Kidney capillary endothelial cell (primary cell): ENCODE measurements at places on chromosomes 11 and 22.

DNA sequence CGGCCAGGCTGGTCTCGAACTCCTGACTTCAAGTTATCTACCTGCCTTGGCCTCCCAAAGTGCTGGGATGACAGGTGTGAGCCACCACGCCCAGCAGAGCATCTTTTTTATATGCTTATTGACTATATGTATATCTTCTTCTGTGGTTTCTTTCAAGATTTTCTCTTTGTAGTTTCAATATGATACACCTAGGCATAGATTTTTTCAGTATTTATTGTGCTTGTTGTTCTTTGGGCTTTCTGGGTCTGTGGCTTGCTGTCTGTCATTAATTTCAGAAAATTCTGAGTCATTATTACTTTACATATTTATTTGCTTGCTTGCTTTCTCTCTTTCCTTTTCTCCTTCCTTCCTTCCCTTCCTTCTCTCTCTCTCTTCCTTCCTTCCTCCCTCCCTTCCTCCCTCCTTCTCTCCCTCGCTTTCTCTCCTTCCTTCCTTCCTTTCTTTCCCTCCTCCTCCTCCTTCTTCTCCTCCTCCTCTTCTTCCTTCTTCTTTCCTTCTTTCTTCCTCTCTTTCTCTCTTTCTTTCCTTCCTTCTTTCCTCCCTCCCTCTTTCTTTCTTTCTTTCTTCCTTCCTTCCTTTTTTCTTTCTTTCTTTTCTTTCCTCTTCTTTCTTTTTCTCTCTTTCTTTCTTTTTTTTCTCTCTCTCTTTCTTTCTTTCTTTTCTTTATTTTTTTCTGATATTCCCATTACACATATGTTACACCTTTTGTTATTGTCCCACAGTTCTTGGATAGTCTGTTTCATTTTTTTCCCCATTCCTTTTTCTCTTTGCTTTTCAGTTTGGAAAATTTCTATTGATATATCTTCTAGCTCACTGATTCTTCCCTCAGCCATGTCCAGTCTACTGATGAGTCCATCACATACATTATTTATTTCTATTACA, 10.9 kb upstream of the DCHS1 start:
- no peak for DNase-seq

- peak; percentile 71 for DNase-seq
Observed at GRCh38 chr11:30758012-30758411, 171.9 kb upstream of the MPPED2 start.

- DNase-seq: peak; percentile 61
Observed at GRCh38 chr11:12377106-12377823, at the start of gene PARVA. Gene PARVA (plus strand): TSS chr11:12377571. CDS start chr11:12377648, 77 bp downstream.

GRCh38 chr22:27231266-27231665, 570.3 kb downstream of the MN1 start:
- no peak for DNase-seq

DNA sequence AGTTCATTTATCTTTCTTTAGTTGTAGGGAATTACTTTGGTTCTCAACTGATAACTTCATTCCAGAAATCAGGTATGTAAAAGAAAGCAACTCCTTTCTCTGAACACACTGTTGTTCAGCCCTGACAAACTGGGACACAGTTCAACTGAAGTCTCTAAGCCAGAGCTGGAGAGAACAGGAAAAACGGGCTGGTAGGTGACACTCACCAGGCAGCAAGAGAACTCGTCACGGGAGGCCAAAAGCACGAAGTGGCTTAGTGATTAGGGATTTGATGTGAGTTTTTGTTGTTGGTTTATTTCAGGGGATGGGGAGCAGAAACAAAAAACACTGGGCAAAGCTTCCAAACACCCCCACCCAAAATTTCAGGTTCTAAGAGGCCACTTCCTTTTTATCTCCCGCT, 54.1 kb downstream of the MYH9 start:
- DNase-seq: no peak

DNA sequence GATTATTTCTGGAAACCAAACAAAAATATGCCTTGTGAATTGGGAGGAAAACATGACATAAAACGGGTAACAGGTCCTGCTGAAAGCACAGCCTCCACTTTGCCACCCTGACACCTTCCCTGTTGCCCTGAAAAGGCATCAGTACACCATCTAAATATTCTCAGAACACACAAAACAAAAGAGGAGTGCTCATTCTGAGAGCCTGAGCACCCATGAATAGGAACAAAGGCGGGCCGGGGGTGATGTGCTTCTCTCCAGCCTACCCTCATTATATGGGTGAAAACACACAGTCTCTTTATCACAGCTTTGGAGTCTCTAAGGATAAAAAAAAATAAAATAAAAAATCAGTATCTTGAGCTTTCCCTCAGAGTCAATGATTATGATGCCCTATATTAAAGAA, 19.7 kb downstream of the SCUBE2 start:
- no peak for DNase-seq

GRCh38 chr22:39576027-39576426, 5.5 kb downstream of the CACNA1I start:
- no peak for DNase-seq

- no peak for DNase-seq
Observed at GRCh38 chr22:40258501-40258915, 80.8 kb downstream of the TNRC6B start.

DNA sequence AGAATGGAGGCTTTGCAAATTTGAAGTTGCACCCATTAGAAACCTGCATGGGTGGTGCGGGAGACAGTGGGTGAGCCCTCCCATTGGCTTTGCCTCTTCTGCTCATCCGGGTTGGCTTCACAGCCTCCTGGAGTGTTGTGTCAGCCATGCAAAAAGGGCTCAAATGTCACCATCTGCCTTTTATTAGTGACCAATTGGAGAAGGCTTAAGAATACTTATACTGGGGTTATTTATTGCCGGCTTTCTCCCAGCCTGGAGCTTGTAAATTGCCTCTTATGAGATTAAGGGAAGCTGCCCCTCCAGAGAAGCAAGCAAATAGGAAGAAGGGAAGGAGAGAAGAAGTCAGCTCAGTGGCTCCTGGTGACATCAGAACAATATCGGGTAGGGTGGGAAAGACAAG, 182.6 kb downstream of the ST3GAL4 start:
- DNase-seq: no peak

- no peak for DNase-seq
Observed at GRCh38 chr11:17391493-17392355, 3.3 kb upstream of the KCNJ11 start.

- peak; percentile 62 for DNase-seq
Observed at GRCh38 chr11:58576887-58577471, 1.3 kb upstream of the LPXN start.

GRCh38 chr22:45254388-45254787, 13.7 kb upstream of the KIAA0930 start:
- no peak for DNase-seq

- DNase-seq: no peak
Observed at GRCh38 chr11:83036701-83037100, 35.0 kb downstream of the RAB30 start.

DNA sequence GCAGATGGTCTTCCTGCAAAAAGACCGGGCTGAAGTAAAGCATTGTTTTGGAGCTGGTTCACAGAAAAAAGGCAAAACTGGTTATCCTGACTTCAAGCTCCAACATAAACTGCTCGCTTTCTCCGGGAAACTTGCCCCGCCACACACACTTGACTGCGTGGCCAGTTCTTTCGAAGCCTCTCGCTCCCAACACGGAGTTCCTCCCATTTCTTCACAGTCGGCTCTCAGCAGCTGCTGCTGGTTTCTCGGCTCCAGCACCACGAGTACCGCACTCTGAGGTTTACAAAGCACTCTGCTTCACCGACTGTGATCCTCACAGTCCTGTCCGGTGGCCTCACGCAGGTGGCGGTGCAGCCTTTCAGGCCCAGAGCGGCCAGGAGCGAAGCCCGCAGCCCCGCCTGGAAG, 264 bp downstream of the CHEK1 start:
- DNase-seq: no peak

DNA sequence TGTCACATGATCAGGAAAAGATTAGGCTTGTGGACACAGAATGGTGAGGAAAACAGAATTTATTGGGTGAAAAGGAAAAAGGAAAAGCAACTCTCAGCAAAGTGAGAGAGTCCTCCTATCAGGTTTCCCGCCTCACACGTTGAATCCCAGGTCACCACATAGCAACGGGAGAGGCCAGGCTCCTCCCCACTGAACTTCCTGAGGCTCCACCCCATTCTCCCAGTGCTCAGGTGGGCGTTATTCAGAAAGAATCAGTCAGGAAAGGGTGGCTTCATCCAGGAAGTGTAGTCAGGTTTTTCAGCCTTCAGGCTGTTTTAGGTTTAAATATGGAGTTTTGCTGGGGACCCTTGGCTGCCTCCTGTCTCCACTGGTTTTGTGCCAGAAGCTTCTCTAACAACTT, 66.9 kb downstream of the SPON1 start:
- no peak for DNase-seq

DNA sequence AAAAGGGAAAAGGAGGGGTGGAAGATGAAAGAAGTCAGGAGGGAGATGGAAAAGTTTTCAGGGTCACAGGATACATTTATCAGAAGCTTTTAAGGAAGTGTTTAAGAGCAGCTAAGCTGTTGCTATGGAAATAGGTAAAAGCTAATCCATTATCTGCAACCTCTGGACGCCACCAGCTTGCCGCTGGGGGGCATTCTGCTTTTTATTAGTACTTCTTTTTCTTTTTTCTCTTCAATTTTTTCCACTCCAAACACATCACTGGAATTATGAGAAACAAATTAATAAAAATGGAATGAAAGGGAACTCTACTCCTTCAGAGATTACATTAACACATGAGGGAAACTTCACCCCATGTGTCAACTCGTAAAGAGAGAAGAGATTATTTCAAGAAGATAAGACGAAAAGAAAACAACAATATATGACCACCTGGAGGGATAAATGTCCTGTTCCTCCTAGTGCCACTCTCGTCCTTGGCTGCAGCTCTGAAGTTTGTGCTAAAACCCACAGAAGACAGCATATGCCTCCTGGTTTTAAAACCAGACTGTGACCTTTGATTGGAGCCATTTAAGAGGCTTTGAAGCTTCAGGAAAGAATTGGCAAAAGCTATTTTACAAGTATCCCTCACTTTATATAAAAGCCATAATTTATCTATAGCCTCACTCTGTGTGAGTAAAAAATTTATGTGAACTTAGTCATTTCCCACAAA, 972.8 kb downstream of the OPCML start:
- DNase-seq: no peak

DNA sequence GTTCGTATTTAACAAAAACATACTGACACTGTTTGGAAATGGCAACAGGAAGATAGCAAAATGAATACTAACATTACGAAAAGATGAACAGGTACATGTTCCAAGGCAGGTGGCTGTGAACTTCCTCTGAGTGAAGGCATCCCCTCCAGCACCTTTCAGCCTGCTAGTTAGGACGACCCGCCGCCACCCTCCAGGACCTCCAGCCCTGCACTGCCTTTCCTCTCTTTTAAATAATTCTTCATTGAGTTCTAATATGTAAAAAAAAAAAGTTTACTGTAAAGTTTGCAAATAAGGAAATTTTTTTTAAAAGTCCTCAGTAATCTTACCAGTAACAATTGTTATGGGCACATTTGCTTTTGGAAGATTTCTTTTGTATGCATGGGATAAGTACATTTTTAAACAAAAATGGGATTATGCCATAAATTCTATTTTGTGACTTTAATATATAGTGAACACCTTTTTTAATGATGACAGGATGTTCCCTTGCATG, 6.0 kb downstream of the NEAT1 start:
- DNase-seq: no peak

DNA sequence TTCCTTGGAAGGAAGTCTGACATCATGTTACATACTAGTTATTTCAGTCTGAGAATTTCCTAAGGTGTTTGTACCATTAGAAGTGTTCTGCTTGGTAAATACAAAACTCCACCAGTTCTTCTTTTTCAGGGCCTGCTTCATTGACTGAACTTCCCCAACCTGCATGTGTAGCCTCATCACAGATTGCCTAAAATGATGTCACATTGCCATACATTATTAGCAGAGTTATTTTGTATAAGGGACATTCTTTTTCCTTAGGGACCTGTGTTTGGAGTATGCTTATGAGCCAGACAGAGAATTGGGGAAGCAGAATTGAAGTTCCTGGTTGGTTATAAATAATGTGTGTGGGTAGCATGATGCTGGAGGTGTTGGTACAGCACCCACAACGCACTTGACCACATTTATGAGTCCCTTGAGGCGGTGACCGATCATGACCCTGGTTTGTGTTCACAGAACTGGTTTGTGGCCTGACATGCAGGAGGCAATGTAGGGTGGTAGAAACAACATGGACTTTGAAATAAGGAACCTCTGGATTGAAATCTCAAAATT, 16.4 kb upstream of the MMP7 start:
- DNase-seq: no peak

GRCh38 chr11:35412285-35412684, 7.1 kb downstream of the SLC1A2 start:
- peak; percentile 15 for DNase-seq

DNA sequence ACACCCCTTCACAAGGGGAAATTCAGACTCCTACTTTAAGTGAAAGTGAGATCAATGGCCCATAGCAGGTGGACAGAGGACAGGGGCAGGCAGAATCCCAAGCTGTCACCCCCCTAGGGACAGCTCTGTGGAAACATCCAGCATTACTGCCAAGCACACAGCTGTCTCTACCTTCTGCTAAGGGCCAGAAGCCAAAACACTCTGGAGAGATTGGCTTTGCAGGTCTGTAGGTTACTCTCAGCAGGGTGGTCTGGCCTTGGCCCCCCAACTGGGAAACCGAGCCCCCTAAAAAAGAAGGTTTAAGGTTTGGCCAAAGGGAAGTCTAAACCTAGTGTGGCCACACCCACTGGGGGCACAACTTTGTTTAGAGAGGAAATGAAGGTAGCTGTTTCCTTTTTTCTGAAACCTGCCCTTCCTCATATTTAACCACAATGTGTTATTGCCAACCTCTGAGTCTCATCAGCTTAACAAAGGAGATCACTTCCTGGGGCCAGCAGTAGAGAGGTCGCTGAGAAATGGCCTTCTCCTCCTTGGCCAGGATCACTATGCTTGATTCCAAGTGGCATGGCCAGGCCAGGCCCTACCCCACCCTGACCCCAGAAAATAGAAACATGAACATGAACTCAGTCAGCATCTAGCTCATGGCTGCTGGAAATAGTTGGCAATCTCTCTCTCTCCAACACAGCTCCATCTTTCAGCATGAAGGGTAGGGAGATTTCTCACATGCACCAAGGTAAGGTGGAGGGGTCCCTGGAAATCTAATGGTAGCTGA, 25.9 kb upstream of the SCARF2 start:
- DNase-seq: no peak

DNA sequence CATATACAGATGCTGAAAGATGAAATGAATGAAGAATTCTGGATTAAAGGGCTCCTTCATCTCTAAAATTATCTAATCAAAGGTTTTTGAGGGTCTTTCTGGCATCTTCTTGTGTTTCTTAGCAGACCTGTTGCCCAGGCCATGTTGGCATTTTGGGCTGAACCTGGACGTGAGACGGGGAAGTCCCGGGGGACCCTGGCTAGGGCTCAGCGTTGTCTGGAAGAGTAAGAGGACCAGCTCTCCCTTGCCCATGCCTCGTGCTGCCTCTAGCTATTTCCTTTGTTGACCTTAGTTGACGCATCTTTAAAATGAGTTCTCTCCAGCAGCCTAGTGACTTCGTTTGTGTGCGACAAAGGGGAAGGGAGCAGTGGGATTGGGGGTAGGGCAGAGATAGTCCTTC, 152.2 kb downstream of the ST3GAL4 start:
- no peak for DNase-seq
